Stimulated activated memory B cell treated with anti-CD40 and anti-IgM and Interleukin-4, amounts not matched to agents 10 μg/mL and 1 μg/mL and 100 μg/mL, for 72 hours (primary cell): ENCODE measurements at places on chromosomes 3 and 15.
A peak's percentile ranks its signal among the peaks of the same experiment; 100 is the strongest.

DNA sequence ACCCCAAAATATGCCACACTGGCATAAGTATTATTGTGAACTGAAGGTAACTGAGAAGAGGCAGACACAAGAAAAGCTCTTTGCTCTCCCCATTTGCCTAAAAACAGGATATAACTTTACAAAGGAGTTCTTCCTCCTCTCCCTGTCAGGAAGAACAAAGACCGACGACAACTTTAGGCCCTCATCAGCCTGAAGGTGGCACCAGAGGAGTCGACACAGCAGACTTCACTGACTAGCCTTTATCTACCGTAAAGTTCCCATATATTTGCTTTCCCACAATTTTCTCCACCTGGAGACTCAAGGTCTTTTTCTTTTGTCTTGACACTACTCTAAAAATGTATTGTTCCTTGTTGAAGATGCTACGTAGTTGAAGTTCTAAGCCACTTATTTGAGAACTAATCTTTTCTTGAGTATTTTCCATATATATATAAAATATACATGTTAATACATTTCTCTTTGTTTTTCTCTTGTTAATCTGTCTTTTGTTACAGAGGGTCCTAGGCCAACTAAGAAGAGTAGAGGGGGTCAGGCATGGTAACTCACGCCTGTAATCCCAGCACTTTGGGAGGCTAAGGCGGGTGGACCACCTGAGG lies 16.2 kb upstream of the XIRP1 start:
- ATAC-seq = peak; percentile 64

GRCh38 chr15:49900006-49900902 lies 218.8 kb downstream of the ATP8B4 start:
- ATAC-seq = no peak

DNA sequence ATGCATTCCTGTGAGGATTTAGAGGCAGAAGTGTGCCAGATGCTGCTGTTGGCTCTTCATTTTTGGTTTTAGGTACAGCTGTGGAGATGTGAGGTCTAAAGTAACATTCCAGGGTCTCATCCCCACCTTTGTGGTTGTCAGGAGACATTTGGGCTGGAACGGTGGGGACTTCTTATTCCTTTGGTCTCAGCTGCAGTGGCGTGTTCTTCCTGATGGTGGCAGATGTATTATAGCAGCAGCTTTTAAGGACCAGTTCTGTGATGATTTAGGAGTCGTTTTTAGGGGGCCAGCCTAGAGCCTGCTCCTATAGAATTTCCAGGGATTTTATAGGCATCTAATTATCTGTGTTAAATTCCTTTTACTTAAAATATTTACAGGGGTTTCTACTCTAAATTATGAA lies 221.0 kb upstream of the EOMES start:
- ATAC-seq = no peak

- ATAC-seq = peak; percentile 47
These were observed 394.1 kb upstream of the TBL1XR1 start for GRCh38 chr3:177591379-177591778.
